AG09319 (cell line): ENCODE measurements at places on chromosomes 5 and 9.

GRCh38 chr5:16981700-16982099 lies 45.6 kb upstream of the MYO10 start:
- DNase-seq, result no peak

GRCh38 chr5:99795031-99795430 lies 740.1 kb upstream of the FAM174A start:
- no peak for DNase-seq

DNA sequence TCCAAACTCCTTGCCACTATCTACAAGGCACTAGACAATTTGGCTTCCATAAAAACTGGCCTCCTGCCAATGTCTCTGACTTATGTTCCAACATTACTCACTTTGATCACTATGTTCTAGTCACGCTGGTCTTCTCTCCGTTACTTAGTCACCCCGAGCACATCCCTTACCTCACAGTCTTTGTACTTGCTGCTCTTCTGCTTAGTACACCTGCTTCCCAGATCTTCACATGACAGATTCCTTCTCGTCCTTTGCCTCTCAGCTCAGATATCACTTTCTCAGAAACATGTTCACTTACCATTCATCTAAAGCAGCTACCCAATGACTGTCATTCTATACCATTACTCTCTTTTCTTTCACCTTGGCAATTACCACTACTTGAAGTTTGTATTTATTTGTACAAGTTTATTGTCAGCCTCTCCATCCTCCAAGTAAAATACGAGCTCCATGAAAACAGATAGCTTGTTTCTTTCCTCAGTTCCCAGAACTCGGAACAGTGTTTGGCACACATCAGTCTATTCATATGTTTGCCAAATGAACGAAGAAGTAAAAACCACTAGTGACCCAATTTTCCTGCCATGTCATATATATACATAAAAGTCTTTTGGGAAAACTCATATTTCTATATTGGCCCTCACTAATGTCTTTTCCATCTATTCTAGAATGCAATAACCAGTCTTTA lies 5.9 kb upstream of the SLC22A5 start:
- no peak for DNase-seq

GRCh38 chr5:124995421-124995820 lies 249.0 kb upstream of the ZNF608 start:
- no peak for DNase-seq

- DNase-seq, result no peak
Measured at GRCh38 chr5:176342766-176343458, 18.7 kb downstream of the KIAA1191 start.

DNA sequence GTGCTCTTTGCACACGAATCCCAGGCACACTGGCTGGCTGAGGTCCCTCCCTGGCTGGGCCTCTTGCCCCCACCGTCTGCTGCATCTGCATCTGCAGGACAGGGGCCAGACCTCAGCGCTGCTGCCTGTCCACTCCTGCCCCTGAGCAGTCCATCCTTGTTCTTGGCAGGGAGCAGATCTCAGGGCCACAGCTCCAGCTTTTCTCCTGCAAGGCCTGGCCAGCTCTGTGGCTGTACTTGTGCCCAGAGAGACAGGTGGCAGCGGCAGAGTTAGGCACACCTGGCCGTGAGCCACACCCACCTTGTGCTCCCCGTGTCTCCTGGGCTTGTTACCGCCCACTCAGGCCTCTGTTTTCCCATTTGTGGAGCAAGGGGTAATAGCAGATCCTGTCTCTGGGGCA lies 13.9 kb downstream of the NEK6 start:
- DNase-seq, result no peak

DNA sequence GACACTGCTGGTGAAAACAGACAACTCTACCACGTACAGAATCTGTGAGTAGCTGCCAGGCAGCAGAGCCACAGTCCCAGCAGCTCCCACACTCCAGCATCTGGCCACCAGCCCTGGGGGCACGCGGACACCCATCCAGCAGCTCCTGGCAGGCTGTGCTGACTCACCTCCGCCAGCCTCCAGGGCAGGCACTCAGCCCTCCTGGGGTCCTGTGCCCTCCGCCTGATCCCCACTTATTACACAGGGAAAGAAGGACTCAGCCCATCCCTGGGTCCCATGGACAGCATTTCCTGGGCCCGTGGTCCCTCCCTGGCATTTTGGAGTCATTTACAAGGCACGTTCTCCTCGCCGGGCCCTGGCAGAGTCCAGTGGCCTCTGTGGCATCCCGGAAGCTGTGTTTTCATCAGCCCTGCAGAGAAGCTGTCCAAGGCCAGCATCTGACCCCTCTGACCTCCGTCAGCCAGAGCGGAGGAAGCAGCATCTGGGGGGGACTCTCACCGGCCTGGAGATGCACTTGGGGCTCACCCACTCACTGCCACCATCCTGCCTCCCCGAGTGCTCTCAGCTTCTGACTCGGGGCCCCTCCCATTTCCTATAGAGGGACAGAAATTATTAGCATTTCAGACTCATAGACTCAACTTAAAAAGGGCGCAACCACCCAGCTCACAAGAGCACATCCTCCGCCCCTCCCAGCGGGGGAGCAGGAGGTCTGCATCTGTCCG lies 21.6 kb downstream of the PAEP start:
- DNase-seq, result no peak

- no peak for DNase-seq
Measured at GRCh38 chr5:74182603-74183002, 457.9 kb downstream of the ENC1 start.

- no peak for DNase-seq
Measured at GRCh38 chr9:5846501-5846921, 13.6 kb upstream of the ERMP1 start.

GRCh38 chr9:87684627-87685219 lies 41.2 kb upstream of the CTSL start:
- no peak for DNase-seq

GRCh38 chr5:122699201-122699600 lies 75.7 kb upstream of the SNX2 start:
- no peak for DNase-seq

GRCh38 chr5:156120777-156121176 lies 206.2 kb upstream of the SGCD start:
- no peak for DNase-seq

- DNase-seq, result no peak
Measured at GRCh38 chr9:27400334-27400880, 103.5 kb upstream of the EQTN start.

GRCh38 chr5:138663561-138663960 lies 88.4 kb upstream of the HSPA9 start:
- DNase-seq, result no peak

- DNase-seq, result peak; percentile 62
Measured at GRCh38 chr9:70574151-70574837, 159.8 kb upstream of the KLF9 start.

GRCh38 chr5:111447822-111448221 lies 64.5 kb downstream of the STARD4 start:
- DNase-seq, result no peak

- no peak for DNase-seq
Measured at GRCh38 chr9:31554941-31555340, 829.5 kb upstream of the ACO1 start.

DNA sequence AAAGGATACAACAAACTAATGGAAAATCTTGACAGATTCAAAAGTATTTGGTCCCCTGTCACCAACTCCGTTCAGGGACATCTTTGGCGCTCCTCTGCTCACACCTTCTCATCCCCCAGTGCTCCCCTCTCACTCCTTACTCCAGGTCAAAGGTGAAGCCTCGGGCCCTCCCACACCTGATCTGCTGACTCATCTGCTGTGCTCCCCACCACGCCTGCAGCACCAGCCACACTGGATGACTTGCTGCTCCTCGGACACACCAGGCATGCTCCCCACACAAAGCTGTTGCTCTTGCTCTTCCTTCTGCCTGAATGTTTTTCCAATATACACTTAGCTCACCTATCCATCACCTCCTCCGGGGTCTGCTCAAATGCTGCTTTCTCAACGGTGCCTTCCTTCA lies 123.4 kb downstream of the ESM1 start:
- DNase-seq, result no peak

DNA sequence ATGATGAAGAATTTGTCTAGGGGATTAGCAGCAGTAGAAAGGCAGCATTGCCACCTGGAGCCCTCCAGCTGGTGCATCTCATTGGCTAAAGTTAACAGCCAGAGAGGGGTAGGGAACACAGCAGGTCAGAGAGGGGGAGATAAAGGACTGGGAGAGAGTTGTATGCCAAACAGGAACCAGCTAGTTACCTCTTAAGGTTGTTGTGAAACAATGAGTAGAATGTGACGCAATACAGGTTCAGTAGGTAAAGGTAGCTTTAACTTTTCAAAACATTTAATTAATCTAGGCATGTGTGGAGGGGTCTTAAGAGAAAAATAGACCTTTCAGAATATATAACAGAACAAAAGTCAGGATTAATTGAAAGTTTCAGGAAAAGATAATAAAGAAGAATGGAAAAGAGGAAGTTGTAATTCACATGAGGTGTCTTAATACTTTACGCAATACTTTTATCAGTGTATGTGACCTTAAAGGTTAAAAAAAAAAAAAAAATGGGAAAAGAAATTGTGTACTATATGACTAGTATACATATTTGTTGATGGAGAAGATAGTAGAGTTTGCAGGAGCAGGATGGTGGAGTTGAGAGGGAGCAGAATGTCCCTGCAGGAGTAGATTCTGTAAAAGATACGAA lies 14.3 kb downstream of the FBXO38 start:
- DNase-seq, result no peak

- DNase-seq, result no peak
Measured at GRCh38 chr5:160445132-160445531, 23.5 kb downstream of the PTTG1 start.

- DNase-seq, result no peak
Measured at GRCh38 chr5:171317230-171317629, 8.2 kb downstream of the TLX3 start.

- DNase-seq, result no peak
Measured at GRCh38 chr9:14350754-14351153, 36.8 kb upstream of the NFIB start.

DNA sequence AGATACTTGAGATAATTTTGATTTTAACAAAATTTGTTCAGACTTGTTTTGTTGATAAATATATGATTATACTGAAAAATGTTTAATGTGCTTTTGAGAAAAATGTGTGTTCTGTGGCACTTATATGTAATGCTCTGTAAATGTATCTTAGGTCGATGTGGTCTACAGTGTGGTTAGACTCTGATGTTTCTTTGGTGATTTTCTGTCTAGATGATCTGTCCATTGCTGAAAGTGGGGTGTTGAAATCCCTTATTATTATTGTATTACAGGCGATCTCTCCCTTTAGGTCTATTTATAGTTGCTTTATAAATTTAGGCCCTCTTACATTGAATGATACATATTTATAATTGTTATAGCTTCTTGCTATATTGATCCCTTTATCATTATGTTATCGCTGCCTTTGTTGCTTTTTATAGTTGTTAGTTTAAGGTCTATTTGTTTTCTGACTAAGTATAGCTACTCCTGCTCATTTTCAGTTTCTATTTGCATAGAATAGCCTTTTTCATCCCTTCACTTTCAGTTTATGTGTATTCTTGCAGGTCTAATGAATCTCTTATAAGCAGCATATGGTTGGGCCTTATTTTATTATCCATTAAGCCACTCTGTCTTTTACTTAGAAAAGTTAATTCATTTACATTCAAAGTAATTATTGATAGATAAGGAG lies 124.3 kb downstream of the MRPS30 start:
- DNase-seq, result no peak

DNA sequence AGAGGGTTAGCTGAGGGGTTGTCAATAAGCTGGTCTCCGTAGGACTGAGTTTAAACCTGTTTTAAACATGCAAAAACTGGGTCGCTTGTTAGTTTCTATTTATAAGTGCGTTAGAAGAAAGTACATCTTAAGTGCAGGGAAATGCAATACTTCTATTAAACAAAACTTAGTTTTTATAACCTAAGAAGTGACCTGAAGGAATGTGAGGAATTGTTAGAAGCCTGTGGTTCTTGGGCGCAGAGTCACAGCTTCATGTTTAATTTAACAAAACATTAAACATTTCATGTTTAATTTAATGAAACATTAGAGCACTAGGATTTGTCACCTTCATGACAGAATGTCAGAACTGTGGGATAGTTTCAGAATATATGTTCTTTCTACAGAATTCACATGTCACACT lies 469.2 kb upstream of the WWC1 start:
- no peak for DNase-seq

- no peak for DNase-seq
Measured at GRCh38 chr9:96219026-96219899, 82.7 kb downstream of the HSD17B3 start.
